ENCODE measurements at places on chromosomes 2 and 18. TPM values are rescaled to one million over a fixed set of nuclear protein-coding genes. Genes with fewer than 3 reads are reported as not detected.
A peak's percentile ranks its signal among the peaks of the same experiment; 100 is the strongest.

- DNase-seq = no peak
These were observed 1.1 kb downstream of the AGFG1 start for GRCh38 chr2:227473122-227473461.

DNA sequence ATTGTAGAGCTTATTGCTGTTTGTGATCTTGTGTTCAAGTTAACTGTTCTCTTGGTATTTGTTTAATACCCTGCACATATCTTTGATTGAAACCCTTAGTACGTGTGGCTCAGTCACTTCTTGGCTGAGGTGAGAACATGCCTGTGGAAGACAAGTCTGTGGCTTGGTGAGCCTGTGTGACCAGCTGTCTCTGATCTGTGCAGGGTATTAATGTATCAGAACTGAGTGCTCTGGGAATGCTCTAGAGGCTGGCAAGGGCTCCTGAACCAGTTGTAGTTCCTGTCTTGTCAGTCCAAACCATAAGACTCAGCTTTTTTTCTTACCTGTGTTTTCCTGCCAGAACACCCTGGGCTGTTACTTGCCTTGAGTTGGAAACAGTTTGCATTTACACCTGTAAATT lies 52.4 kb upstream of the EPHA4 start:
- DNase-seq = no peak

DNA sequence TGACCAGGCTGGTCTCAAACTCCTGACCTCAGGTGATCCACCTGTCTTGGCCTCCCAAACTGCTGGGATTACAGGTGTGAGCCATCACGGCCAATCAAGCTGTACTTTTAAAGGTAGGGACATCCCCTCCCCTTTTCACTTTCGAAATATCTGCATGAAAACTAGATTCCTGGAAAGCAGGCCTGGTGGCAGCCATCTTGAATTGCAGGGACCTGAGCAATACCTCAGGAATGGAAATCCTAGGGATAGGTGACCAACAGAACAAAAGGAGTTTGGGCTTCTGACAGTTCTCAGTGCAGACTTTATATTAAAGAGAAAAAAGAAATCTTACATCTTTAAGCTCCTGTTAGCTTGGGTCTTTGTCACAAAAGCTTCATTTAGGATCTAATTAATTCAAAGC lies 62.6 kb downstream of the KLF7 start:
- DNase-seq = no peak

DNA sequence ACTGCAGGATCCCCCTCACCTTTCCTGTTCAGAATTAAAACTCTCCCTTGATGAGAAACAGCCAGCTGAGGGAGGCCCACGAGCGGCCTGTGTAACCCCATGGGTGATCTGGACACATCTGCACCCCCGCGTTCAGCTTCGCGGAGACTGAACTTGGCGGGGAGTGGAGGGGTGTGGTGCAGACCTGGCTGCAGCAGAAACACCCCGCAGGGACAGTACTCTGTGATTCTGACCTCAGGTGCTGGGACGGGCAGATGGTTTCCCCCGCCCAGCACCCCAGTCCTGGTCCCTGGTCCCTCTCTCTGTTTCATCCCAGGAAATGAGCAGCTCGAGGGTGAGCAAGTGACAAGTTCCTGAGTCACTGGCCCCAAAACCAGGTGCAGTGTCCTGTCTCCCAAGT lies 41.2 kb downstream of the GBX2 start:
- no peak for DNase-seq

The PLCD4 gene
- 0.68 TPM for total RNA-seq

DNA sequence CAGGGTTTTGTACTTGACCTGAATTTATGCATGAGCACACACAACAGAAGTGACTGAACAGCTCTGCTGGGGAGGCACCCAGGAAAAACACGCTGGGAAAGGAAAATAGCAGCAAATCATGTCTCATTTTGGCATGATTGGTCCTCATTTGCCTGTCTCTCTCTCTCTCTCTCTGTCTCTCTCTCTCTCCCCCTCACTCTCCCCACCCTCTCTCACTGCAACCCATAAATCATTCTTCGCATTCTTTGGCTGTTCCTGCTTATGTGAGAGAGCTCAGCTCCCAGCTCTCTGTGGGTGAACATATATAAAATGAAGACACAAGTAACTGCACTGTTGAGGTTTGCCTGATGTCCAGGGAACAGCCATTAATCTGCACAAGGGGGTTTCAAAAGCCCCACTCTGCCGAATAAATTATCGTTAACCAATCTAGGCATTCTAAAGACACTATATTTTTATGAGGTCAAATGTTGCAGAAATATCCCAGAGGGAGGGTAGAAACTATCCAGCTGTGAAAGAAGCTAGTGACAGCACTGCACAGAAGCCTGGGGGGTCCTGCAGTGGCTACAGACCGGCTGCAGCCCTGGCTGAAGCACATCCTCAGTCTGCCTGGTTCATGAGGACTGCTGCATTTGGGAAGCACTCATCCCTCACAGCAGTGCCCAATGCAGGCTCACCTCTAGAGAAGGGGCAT lies 260.3 kb downstream of the AFF3 start:
- no peak for DNase-seq

GRCh38 chr18:77469131-77469530 lies 219.5 kb downstream of the GALR1 start:
- no peak for DNase-seq

- DNase-seq = no peak
These were observed 148.4 kb upstream of the TWIST2 start for GRCh38 chr2:238699307-238700116.

DNA sequence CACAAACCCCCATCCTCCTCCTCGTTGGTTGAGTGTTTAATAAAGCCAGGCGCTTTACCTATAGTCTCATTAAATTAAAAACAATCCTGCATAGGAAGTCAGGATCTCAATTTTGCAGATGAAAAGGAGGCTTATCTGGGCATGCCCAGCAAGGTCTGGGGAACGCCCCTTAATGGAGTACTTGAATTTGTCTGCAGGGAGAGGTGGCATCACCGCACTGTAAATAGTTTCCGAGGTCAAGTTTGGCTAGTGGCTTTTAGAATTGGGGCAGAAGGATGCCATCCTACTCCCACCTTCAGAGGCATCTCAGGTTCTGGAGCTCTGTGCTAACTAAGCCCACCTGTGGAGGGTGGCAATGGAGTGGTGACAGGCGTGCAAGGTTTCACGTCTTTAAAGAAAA lies 149.2 kb downstream of the TGIF1 start:
- DNase-seq = no peak

DNA sequence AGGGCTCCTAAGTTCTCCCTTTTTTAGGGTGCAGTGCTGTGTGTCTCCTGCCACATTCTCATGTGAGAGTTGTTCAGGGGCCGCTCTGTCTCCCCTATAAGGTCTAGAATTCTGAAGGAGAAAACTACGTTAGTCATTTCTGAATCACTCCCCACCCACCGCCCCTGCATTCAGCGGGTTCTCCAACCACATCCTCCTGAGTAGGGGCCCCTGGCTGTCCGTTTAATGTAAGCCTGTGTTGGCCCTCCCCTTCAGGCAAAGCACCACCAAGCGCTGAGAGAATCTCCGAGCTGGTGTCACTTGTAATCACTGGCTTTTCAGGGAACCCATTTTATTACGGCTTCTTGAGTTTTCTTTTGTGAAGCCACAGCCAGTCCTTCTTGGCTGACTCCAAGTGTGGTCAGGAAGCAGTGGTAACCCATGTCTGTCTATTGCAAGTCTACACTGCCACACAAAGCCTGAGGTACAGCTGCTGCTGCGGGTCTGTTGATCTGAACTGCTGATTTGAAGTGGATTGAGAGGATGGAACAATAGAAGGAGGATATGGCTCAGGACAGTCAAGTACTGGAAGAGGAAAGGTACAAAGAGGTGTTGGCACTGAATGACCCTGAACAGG lies 16.9 kb downstream of the LCT start:
- DNase-seq = peak; percentile 25

DNA sequence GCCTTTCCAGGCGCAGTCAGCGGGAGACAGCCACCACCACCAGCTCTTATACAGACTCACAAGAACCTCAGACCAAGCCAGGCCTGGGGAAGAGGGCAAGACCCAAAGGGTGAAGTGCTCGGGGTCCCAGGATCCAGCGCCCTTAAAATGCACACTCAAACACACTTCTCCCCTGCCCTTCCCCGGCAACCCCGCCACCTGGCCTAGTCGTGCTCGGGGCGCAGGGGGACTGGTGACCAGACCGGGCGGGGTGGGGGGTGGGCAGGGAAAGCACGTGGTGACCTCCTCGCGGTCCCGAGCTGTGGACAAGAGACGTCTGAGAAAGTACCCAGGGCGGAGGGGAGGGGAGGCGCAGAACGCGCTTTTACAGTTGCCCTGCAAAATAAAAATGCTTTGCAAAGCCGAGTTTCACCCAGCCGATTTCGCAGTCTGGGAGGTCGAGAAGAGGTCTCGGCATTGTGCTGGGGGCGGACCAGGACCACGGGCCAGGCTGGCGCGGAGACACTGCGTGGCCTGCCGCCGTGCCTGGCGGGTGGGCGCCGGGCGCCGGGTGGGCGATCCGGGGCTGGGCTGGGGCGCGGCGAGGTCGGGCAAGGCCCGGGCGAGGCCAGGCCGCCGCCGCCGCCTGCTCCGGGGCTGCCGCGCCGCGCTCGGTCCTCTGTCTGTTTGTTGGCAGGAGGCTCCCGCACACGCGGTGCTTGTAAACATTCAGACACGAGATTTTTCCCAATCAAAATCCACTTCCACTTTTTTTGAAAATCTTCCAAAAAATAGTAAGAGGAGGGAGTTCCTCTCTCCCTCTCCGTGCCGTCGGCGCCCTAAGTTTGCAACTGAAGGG lies 2.0 kb downstream of the BCL11A start:
- DNase-seq = no peak

All from T-cell (primary cell).